NCI-H446 (cell line): ENCODE measurements at places on chromosomes 5 and 9.
A peak's percentile ranks its signal among the peaks of the same experiment; 100 is the strongest.

DNA sequence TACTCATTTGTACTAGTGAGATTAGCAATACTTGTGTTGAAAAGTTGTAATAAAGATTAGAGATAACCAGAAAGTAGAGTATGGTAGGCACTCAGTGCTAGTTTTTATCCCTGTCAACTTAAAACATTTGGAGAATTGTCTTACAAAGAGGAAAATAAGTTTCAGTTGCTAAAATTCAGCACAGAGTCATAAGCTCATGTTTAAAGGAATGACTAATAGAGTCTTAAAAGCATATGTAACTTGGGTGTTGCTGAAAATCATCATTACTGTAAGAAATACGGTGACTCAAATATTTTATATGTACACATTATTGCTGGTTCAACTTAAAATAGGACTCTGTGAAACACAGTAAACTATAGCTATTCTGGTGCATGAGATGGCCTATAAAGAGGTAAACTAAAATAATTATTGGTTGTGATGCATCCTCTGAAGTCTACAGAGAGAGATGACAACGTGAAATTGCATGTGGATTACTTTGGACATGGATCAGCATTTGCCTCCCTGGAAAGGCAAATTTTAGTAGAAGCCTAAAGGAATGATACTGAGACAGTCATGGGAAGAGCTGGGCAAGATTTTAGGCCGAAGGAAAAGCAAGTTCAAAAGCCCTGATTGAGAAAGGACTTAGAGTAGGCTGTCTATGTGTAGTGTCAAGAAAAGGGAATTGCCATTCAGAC, 34.6 kb downstream of the SGCD start:
- DNase-seq = no peak

DNA sequence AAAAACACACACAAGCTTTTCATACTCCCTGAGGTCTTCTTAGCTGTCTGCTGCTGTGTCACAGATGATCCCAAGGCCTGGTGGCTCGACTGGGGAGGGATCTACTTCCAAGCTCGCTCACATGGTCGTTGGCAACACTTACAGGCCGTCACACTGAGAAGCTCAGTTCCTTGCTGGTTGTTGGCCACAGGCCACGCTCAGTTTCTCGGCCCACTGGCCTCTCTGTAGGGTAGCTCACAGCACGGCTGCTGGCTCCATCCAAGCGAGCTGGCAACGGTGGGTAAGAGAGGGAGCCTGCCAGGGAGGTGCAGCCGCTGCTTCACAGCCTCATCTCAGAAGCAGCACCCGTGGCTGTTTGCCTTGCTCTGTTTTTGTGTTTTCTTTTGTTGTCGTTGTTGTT, 43.8 kb upstream of the GFPT2 start:
- DNase-seq = peak; percentile 63

DNA sequence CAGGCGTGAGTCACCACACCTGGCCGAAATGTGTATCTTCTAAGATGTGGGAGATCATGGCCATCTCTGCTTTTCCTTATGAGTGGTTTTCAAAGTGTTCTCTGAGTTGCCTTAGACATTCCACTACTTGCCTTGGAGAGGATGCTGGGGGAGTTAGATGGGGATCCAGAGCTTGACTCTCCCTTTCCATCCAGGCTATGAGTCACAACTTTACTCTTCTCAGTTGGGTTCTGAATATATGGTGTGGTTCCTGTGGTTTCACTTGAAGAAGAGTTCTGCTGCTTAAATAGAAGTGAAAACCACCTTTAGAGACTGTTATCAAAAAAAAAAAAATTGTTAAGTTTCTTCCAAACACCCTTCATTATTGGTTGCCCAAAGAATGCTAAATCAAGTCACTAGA, 217.6 kb downstream of the ZNF608 start:
- no peak for DNase-seq

- no peak for DNase-seq
Observed at GRCh38 chr5:72480841-72481240, 26.4 kb downstream of the ZNF366 start.

DNA sequence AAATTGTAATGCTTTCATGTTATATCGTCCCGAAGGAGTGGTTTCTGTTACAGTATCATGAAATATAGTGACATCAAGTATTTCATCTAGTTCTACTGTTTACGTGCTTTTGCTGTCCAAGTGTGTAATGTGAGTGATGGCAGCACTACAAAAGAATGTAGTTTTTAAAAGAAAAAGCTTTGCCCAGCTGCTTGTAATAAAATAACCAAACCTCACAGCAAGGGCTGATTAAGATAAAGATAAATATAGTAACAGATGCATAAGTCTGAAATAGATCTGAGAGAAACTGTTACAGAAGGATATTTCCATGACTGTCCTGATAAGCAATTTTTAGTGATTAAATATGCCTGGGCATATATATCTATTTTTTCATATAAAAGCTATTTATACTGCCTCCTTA, 106.4 kb downstream of the AUH start:
- no peak for DNase-seq

DNA sequence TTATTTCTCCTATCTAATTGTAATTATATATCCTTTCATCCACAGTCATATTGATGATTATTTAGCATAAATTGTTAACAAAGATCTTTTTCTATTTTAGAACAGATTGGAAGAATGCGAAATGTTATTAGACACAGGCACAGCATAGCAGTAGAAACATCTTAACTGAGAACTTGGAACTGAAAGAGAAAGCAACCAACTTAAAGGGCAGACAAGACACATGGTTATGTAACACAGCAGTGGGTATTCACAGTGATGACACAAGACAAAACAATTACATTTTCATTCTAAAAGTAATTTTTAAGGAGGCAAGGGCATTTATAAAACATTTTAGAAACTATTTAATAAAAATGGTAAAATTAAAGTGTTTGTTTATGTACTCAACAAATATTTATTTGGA, 57.7 kb upstream of the MEF2C start:
- no peak for DNase-seq

- DNase-seq = no peak
Observed at GRCh38 chr5:172606156-172606785, 34.8 kb upstream of the NEURL1B start.

GRCh38 chr5:177495243-177496060, 2.0 kb downstream of the PDLIM7 start:
- DNase-seq = no peak

DNA sequence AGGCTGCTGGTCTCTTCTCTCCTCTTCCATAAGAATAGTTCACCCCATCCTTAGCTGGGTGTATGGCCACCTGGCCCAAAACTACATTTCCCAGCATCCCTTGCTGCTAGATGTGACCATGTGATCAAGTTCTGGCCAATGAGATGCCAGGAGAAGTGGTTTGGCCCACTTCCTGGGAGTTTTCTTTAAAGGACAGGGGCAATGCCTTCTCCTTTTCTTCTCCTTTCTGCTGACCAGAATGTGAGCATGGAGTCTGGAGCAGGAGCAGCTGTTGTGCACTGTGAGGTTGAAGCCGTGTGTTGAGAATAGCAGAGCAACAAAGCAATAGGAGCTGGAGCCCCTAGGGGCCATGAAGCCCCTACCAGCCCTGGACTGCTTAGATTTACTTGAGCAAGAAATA, 36.8 kb downstream of the C9orf50 start:
- peak; percentile 66 for DNase-seq

DNA sequence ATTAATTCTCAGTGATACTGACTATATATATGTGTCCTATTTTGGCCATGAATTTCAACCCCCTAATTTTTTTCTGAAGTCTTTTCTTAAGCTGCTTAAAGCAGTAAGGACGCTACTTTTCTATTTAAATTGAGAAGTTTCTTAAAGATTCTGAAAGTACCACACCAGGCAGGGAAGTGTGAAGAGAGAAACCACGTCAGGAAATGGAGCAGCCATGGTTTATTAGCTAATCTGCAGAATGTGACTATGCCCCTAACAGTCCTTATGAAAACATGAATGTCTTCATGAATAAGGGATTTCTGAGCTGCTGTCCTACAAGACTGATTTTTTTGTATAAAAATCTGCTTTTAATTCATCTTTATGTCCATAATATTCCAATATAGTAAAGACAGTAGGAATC, 1724.3 kb upstream of the C9orf72 start:
- no peak for DNase-seq

GRCh38 chr5:173456751-173457171, 128.5 kb upstream of the STC2 start:
- DNase-seq = no peak

DNA sequence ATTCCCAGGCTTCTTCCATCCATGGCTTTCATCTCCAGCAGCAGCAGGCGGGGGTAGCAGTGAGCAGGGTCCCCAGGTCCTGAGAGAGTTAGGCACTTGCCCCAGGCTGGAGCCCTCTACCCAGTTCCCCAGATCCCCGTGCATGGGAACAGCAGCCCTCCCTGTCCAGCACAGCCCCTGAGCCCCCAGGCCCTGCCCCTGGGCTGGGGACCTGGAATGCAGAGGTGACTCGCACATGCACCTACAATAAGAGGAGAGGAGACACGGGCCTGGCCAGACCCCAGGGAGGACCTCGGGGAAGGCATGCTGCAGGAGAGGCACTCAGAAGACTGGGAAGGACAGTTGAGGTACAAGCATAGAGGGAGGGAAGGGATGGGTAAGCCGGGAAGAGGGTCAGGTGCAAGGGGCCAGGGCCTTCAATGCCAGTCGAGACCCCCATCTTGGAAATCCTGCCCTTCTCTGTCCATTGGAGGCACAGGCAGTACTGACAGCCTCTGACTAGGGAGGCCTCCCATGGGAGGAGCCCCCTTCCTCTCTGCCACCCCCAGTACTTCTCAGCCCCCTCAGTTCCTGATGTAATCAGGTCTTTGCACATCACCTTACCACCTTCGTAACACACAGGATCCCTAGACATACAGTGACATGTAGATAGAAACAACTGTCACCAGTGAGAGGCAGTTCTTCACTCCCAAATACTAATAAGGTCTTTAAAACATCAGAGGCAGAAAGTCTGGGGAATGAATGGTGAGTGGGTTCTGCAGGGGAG, 135.3 kb upstream of the LMX1B start:
- DNase-seq = no peak

DNA sequence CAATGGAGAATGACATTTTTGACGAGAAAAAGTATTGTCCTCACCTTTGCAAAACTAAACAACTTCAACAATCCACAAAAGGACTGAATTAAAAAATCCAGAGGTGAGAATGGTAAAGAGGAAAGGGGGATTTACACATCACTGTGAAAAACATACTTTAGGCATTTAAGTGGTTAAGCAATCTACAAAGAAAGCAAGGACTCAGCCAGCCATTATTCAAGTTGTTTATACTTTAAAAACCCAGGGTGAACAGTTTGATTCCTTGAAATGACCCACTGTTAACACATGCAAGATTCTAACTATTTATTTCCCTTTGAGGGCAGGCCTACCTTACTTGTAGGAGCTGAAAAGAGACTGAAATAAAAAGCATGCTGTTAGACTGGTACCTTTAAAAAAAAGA, 29.3 kb downstream of the TUT7 start:
- no peak for DNase-seq

DNA sequence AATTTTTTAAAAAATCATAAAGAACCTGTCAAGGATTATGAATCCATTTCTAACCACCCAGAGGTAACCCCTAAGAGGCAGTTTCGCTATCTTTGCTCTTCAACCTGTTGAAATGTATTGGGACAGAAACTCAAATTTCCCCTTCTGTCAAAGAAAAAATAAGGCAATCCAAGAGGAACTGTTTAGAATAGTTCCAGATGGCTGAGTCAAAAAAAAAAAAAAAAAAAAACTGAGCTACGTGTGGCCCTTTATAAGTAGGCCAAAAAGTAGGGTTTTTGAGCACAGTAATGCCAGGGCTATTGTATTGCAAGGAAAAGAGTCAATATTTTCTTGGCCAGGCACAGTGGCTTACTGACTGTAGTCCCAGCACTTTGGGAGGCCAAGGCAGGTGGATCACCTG, 94.9 kb downstream of the RAD23B start:
- no peak for DNase-seq

GRCh38 chr5:5246736-5247135, 106.6 kb downstream of the ADAMTS16 start:
- no peak for DNase-seq

- no peak for DNase-seq
Observed at GRCh38 chr5:106658150-106658549, 1012.6 kb downstream of the EFNA5 start.

DNA sequence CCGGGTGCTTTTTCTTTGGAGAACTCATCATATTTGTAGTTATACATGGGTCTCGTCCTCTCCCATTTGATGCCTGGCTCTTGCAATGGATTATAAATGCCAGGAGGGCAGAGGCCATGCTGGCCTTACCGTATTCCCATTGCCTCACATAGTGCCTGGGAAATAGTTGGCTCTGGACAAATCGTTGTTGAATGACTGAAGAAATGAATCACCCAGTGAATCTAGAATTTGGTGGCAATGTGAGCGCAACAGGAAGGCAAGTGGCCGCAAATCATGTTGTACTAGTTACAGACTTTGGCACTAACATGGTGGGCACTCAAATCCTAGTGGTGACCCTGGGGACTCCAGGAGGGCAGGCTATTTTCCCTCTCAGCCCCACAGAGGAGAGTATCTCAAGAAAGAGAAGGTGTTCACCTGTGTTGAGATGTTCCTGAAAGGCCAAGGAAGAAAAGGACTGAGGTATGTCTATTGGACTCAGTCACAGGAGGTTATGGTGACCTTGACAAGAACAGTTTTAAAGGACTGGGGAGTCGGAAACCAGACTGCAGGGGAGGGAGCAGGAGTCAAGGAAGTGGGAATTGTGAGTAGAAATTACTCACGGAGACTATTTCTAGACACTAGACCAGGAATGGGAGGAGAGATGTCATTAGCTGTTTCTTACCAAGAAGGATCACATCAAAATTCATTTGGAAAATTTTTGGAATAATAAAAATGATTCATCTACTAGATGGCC, 61.7 kb upstream of the COL15A1 start:
- DNase-seq = no peak

DNA sequence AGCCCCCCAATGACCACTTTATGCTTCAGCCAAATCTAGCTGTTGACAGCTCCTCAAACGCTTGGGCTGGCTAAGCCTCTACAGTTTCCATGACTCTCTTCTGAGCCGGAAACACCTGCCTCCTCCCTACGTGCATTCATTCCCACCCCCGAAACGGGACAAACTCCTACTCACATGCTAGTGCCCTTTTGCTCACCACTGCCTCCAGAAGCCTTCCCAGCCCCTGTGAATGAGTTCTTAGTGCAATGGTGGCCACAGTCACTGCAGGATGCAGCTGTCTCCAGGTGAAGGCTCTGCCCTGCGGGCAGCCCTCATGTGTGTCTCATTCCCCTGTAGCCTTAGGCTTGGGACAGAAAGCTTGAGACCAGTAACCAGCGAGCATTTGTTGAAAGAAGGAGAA, 68.8 kb upstream of the DAB2IP start:
- DNase-seq = no peak

DNA sequence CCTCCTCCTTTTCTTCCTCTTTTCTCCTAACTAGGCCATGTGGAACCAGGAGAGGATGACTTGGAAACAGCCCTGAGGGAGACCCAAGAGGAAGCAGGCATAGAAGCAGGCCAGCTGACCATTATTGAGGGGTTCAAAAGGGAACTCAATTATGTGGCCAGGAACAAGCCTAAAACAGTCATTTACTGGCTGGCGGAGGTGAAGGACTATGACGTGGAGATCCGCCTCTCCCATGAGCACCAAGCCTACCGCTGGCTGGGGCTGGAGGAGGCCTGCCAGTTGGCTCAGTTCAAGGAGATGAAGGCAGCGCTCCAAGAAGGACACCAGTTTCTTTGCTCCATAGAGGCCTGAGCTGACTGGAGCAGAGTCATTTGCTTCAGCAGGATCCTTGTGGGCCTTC, 13.7 kb downstream of the NUDT2 start:
- DNase-seq = peak; percentile 62

GRCh38 chr5:142779163-142779840, 9.1 kb downstream of the ARHGAP26 start:
- DNase-seq = no peak
